Activated CD8-positive, alpha-beta T cell treated with anti-CD3 and anti-CD28 coated beads for 36 hours (primary cell): ENCODE measurements at places on chromosomes 6 and 20. TPM values are rescaled to one million over a fixed set of nuclear protein-coding genes. Genes with fewer than 3 reads are reported as not detected.

- DNase-seq = peak; percentile 62
Observed at GRCh38 chr6:137819740-137820139, 47.3 kb upstream of the TNFAIP3 start.

GRCh38 chr20:19004975-19005374 is 191.4 kb downstream of the SCP2D1 start:
- no peak for DNase-seq

- DNase-seq = no peak
Observed at GRCh38 chr6:56741472-56741871, 98.8 kb upstream of the DST start.

GRCh38 chr6:90544081-90544480 is 42.8 kb downstream of the MAP3K7 start:
- DNase-seq = no peak

- no peak for DNase-seq
Observed at GRCh38 chr6:26394289-26394688, 7.8 kb upstream of the BTN3A1 start.

Gene PGM3
- 13.2 TPM for total RNA-seq

Gene SLC22A2
- total RNA-seq = not detected
